ENCODE measurements at places on chromosomes 16 and 17.

GRCh38 chr16:24784121-24784520 is 54.7 kb downstream of the TNRC6A start:
- no peak for DNase-seq

GRCh38 chr17:604765-605164 is 109.9 kb downstream of the VPS53 start:
- DNase-seq = no peak

DNA sequence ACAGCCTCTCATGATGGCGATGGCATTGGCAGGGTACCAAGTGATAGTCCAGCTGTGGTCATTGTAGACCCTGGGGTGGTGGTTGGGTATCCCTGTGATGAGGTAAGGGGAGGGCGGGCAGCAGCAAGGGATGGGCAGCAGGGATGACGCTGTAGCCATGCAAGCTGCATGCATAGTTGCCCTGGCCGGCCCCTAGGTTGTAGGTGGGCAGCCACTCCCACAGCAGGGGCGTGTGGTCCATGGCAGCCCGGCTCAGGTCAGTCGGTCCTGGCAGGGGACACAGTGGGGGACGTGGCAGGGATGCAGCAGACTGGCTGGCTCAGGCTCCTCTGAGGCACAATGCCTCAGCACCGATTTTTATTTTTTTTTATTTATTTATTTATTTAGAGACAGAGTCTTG is 8.7 kb downstream of the DRC3 start:
- DNase-seq = no peak

- peak; percentile 91 for DNase-seq
These were observed 13.6 kb upstream of the EEF2K start for GRCh38 chr16:22192261-22193062.

DNA sequence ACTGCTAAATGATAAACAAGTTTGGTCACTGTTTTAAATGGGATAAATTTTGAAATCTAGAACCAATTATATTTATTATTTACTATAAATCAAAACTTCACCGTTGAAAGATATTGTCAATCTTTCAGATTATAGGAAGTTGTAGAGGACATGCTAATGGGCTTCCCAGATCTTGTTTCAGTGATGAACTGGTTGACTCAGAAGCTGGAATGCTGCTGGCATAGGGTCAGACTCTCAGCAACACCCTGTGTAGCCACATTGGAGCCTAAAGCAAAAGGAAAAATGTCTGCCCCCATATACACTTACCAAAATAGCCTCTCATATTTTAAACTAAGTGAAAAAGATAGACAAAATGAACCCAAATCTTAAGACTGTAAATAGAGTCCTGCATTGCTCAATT is 916.9 kb upstream of the SOX9 start:
- DNase-seq = no peak

DNA sequence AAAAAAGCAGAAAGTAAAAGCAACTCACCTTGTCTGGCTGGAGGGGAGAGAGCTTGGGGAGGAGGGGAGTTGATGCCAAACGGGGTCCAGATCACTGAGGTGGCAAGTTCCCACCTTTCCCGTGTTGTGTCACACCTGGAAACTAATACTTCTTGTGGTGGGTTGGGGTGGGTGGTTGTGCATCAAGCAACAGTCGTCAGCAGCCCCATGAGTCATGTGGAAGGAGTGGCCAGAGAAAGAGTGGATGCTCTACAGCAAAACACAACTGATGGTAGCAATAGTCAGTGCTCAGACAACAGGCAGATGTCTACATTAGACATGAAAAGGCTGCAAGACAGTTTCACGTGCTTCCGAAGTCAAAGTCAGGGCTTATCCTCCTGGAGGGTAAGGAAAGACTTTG is 35.4 kb downstream of the ARSG start:
- no peak for DNase-seq
